ENCODE measurements at places on chromosomes 1 and 21. TPM values are rescaled to one million over a fixed set of nuclear protein-coding genes. Genes with fewer than 3 reads are reported as not detected.

The SPRR2B gene
- total RNA-seq: not detected

The SLC22A15 gene
- total RNA-seq: 0.10 TPM

The OR10J1 gene
- not detected for total RNA-seq

The LIN28A gene
- 0.05 TPM for total RNA-seq

The HMGN2 gene
- 234 TPM for total RNA-seq

The LY9 gene
- not detected for total RNA-seq

The FAM72B gene
- total RNA-seq: 1.2 TPM

The CFAP141 gene
- not detected for total RNA-seq

The CLCA1 gene
- not detected for total RNA-seq

The TMPRSS15 gene
- total RNA-seq: not detected

The ADAM30 gene
- not detected for total RNA-seq

The ABCG1 gene
- 66.0 TPM for total RNA-seq

The VSIG8 gene
- not detected for total RNA-seq

The MANEAL gene
- total RNA-seq: 2.2 TPM

The GPR52 gene
- total RNA-seq: not detected

The MPL gene
- total RNA-seq: not detected

The FAM229A gene
- total RNA-seq: 5.5 TPM

The USP16 gene
- 17.9 TPM for total RNA-seq

The MARCKSL1 gene
- total RNA-seq: 455 TPM

The SPATA45 gene
- total RNA-seq: not detected
